ENCODE measurements at places on chromosomes 2 and 18.

- DNase-seq = no peak
Measured at GRCh38 chr2:199405241-199405640, 52.5 kb downstream of the SATB2 start.

GRCh38 chr2:98769784-98770183, 38.9 kb upstream of the MGAT4A start:
- peak; percentile 57 for DNase-seq

- peak; percentile 28 for DNase-seq
Measured at GRCh38 chr2:232634206-232635150, 1.1 kb downstream of the EFHD1 start.

DNA sequence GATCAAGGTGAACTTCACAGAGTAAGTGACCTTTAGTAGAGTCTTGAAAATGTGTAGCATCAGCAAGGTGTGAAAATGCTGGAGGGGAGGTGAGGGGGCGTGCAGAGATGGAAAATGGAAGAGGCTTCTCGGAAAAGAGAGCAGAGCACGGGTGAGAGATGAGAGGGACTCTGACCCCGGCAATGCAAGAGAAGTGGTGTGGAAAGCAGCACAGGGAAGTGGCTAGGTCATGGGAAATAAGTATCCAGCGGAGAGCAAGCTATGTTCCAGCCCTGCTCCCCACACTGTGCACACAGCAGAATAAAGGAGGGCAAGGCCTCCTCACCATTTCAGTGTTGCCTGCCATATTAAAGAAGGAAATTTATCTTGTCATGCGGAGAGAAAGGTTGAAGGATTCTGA, 241.7 kb upstream of the DOK6 start:
- DNase-seq = no peak

GRCh38 chr18:50071397-50071796, 123.5 kb downstream of the MYO5B start:
- DNase-seq = no peak

- DNase-seq = no peak
Measured at GRCh38 chr2:216426166-216426777, 14.0 kb downstream of the SMARCAL1 start.

- no peak for DNase-seq
Measured at GRCh38 chr2:188076149-188077056, 215.3 kb upstream of the GULP1 start.

- DNase-seq = no peak
Measured at GRCh38 chr18:31044926-31045325, 2.4 kb upstream of the DSC3 start.

Data from stimulated activated CD8-positive, alpha-beta memory T cell treated with anti-CD3 and anti-CD28 coated beads, Interleukin-4, amount 100 ng/mL, for 48 hours (primary cell).